ENCODE measurements at places on chromosomes 3 and 15.

GRCh38 chr3:72093270-72093991 is 308.5 kb upstream of the PROK2 start:
- no peaks in the 10 kb centered on the region for H3K4me1 ChIP-seq
- DNase-seq = no peak
- H3K27ac ChIP-seq = no peak overlapping the region
- no peaks in the 10 kb centered on the region for H3K36me3 ChIP-seq

- H3K4me3 ChIP-seq = no peak overlapping the region
- H3K36me3 ChIP-seq = no peaks in the 10 kb centered on the region
- no peaks in the 10 kb centered on the region for H3K27me3 ChIP-seq
- H3K4me1 ChIP-seq = peaks cover 6% of the 10 kb centered on the region
- no peak overlapping the region for H3K27ac ChIP-seq
Observed at GRCh38 chr3:193897288-193897687, 238.7 kb upstream of the HES1 start.

GRCh38 chr3:160210799-160211221 is 14.4 kb upstream of the C3orf80 start:
- no peaks in the 10 kb centered on the region for H3K4me1 ChIP-seq
- H3K27ac ChIP-seq = no peak overlapping the region
- no peaks in the 10 kb centered on the region for H3K36me3 ChIP-seq

DNA sequence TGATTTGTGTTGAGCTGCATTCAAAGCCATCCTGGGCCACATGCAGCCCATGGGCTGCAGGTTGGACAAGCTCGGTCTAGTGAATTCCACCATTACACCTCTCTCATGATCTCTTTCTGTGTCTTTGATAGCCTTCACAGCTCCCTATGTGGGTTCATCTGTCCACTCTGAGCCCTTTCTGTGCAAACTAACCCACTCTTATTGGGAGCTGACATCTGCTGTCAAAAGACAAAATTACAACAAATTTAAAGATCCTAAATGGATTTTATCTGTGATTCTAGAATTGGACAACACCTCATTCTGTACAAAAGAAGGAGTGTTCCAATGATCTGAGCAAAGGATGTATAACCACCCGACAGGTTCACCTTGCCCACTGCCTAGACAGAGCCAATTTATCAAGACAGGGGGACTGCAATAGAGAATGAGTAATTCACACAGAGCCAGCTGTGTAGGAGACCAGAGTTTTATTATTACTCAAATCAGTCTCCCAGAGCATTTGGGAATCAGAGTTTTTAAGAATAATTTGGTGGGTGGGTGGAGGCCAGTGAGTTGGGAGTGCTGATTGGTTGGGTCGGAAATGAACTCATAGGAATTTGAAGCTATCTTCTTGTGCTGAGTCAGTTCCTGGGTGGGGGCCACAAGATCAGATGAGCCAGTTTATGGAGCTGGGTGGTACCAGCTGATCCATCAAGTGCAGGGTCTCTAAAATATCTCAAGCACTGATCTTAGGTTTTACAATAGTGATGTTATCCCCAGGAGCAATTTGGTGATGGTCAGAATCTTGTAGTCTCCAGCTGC is 2.6 kb upstream of the XYLB start:
- H3K36me3 ChIP-seq = no peaks in the 10 kb centered on the region
- H3K27me3 ChIP-seq = no peaks in the 10 kb centered on the region
- no peak overlapping the region for H3K27ac ChIP-seq
- H3K4me1 ChIP-seq = no peaks in the 10 kb centered on the region
- no peak overlapping the region for H3K4me3 ChIP-seq

DNA sequence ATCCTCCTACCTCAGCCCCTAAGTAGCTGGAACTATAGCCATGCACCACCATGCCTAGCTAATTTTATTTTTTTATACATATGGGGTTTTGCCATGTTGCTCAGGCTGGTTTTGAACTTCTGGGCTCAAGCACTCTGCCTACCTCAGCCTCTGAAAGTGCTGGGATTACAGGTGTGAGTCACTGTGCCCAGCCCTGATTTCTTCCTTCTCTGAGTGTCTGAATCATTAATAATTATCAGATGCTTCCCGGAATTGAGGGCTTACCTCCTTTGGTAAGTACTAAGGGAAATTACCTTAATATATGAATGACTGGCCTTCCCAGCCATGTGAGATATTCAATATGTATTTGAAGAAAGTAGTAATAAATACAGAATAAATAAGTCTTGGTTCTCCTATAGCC is 7.2 kb downstream of the CLPX start:
- no peak overlapping the region for H3K4me3 ChIP-seq
- no peak overlapping the region for H3K27ac ChIP-seq
- no peaks in the 10 kb centered on the region for H3K27me3 ChIP-seq
- peaks cover 17% of the 10 kb centered on the region for H3K4me1 ChIP-seq

DNA sequence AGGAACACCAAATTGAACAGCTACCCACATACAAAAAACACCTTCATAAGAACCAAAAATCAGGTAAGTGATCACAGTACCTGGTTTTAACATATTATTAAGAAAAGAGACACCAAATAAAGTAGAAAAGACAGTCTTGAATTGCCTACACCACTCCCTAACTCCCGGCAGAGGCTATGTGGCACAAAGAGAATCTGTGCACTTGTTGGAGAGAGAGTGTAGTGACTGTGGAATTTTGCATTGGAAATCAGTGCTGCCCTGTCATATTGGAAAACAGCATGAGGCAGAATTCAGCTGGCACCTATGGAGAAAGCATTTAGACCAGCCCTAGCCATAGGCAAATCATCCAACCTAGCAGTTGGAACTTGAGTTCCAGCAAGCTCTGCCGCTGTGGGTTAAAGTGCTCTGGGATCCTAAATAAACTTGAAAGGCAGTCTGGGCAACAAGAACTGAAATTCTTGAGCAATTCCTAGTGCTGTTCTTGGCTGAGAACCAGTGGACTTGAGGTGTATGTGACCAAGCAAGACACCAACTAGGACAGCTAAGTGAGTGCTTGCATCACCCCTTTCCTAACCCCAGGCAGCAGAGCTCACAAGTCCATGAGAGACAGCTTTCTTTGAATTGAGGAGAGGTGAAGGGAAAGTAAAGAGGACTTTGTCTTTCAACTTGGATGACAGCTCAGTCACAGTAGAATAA is 969.6 kb upstream of the ALCAM start:
- H3K4me1 ChIP-seq = no peaks in the 10 kb centered on the region
- no peak overlapping the region for H3K4me3 ChIP-seq
- H3K27me3 ChIP-seq = no peaks in the 10 kb centered on the region
- no peak overlapping the region for H3K27ac ChIP-seq
- no peak for DNase-seq
- no peaks in the 10 kb centered on the region for H3K36me3 ChIP-seq

DNA sequence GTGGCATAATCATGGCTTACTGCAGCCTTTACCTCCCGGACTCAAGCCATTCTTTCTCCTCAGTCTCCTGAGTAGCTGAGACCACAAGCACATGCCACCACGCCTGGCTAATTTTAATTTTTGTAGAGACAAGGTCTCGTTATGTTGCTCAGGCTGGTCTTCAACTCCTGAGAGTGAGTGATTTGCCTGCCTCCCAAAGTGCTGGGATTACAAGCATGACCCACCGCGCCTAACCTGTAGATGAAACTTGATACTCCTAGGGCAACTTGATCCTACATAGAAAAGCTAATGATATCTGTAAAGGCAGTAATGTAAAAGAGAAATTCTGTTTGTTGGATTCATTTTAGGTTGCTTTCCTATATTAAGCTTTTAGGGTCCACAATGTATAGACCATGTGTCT is 391.9 kb upstream of the THRB start:
- no peaks in the 10 kb centered on the region for H3K27me3 ChIP-seq
- no peaks in the 10 kb centered on the region for H3K4me1 ChIP-seq
- no peaks in the 10 kb centered on the region for H3K36me3 ChIP-seq
- H3K27ac ChIP-seq = no peak overlapping the region
- H3K4me3 ChIP-seq = no peak overlapping the region

Data from RWPE2 (cell line).